ENCODE measurements at places on chromosomes 11 and 22. TPM values are rescaled to one million over a fixed set of nuclear protein-coding genes. Genes with fewer than 3 reads are reported as not detected.

Gene SDF2L1
- 126 TPM for total RNA-seq

Gene DBX1
- total RNA-seq = not detected

Gene MTFP1
- total RNA-seq = 75.1 TPM

Gene SPI1
- not detected for total RNA-seq

Gene HORMAD2
- 0.51 TPM for total RNA-seq

Gene GDPD4
- not detected for total RNA-seq

Gene RBFOX2
- total RNA-seq = 104 TPM

Gene OR8K5
- total RNA-seq = not detected

Gene OR52K2
- total RNA-seq = not detected

Gene MYO7A
- total RNA-seq = 0.16 TPM

Gene IFITM1
- 305 TPM for total RNA-seq

Gene VSIG2
- total RNA-seq = 0.13 TPM

Gene DDI1
- total RNA-seq = not detected

Gene LGALS12
- total RNA-seq = under 0.01 TPM

Gene OR56A1
- not detected for total RNA-seq

Gene SLC22A12
- total RNA-seq = not detected

Gene PHLDB1
- 103 TPM for total RNA-seq

Gene GTPBP1
- 29.8 TPM for total RNA-seq

Gene UBQLNL
- 0.25 TPM for total RNA-seq

Gene SPA17
- 4.2 TPM for total RNA-seq

Gene SGSM1
- under 0.01 TPM for total RNA-seq

Gene VPS11
- 24.4 TPM for total RNA-seq

Gene ANKRD49
- total RNA-seq = 3.7 TPM

Gene ADAMTS15
- 43.0 TPM for total RNA-seq

Gene C22orf39
- 41.6 TPM for total RNA-seq

Gene APLNR
- total RNA-seq = not detected

Gene SLC1A2
- total RNA-seq = not detected

Measured in mesangial cell (primary cell).